ENCODE measurements at places on chromosomes 3 and 15. TPM values are rescaled to one million over a fixed set of nuclear protein-coding genes. Genes with fewer than 3 reads are reported as not detected.
A peak's percentile ranks its signal among the peaks of the same experiment; 100 is the strongest.

OR5H14 gene
- not detected for total RNA-seq

ATP13A5 gene
- not detected for total RNA-seq

CPNE4 gene
- not detected for total RNA-seq

NEIL1 gene
- 56.7 TPM for total RNA-seq

FSIP1 gene
- total RNA-seq, result 0.32 TPM

GRCh38 chr3:107062787-107063186 is 314.5 kb upstream of the CCDC54 start:
- no peak for ATAC-seq

GRCh38 chr3:45611628-45612081 is 17.1 kb downstream of the LIMD1 start:
- ATAC-seq, result no peak

DNA sequence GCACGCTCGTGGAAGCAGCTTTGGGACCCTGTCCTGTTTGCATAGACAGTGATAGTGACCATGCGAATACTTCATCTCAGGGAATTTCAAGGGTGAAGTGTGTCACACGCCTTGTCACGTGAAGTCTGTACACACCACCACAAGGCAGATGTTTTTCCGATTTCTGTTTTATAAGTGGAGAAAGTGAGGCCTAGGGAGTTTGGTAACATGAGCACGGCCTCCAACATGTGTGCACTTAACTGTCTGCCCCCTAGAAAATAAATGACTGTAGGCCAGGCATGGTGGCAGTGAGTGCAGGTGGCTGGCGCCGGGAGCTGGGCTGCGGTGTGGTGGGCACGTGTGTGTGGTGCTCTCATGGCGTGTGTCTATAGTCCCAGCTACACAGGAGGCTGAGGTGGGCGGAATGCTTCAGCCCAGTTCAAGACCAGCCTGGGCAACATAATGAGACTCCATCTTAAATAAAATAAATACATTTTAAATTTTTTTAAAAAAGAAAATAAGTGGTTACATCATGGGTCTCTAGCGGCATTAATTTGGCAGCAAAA is 42.0 kb downstream of the WHAMM start:
- no peak for ATAC-seq

GRCh38 chr15:85047271-85047948 is 65.8 kb downstream of the PDE8A start:
- ATAC-seq, result peak; percentile 46

GRCh38 chr3:153976891-153977554 is 144.2 kb upstream of the ARHGEF26 start:
- ATAC-seq, result no peak

DNA sequence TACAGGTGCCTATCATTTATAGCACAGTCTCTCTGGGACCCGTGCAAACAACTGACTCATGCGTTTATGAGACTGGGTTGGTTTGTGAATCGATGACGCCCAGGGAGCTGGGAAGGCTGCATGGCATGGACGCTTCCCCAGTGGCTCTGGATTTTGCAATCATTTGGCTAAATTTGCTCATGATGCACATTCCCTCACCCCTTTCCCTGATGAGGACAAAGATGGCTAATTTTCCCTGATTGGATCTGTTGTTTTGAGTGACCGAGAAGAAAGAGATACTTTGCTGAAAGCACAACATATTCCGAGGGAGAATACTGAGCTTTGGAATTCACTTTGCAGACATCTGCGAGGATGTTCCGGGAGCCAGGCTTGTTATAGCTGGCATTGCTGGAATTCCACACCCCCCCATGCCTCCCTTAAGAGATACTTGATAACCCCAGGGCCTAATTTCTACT is 51.1 kb downstream of the CGNL1 start:
- ATAC-seq, result no peak

Data from activated T-helper 17 cell treated with anti-CD3 and anti-CD28 coated beads, Interleukin-2, amount 50 U/mL, for 72 hours (primary cell).